Placental epithelial cell (primary cell): ENCODE measurements at places on chromosomes 13 and 19. TPM values are rescaled to one million over a fixed set of nuclear protein-coding genes. Genes with fewer than 3 reads are reported as not detected.

Gene PTH2
- total RNA-seq = not detected in 2 replicates

Gene MEIS3
- 7.2 and 22.4 TPM in 2 replicates for total RNA-seq

Gene MEF2B
- 0.39 TPM in 1 of 2 replicates, not detected in the other for total RNA-seq

Gene TIMM44
- total RNA-seq = 31.4 and 32.9 TPM in 2 replicates

Gene ZNF541
- 2.7 and 7.5 TPM in 2 replicates for total RNA-seq
